ENCODE measurements at places on chromosomes 16 and 17.

DNA sequence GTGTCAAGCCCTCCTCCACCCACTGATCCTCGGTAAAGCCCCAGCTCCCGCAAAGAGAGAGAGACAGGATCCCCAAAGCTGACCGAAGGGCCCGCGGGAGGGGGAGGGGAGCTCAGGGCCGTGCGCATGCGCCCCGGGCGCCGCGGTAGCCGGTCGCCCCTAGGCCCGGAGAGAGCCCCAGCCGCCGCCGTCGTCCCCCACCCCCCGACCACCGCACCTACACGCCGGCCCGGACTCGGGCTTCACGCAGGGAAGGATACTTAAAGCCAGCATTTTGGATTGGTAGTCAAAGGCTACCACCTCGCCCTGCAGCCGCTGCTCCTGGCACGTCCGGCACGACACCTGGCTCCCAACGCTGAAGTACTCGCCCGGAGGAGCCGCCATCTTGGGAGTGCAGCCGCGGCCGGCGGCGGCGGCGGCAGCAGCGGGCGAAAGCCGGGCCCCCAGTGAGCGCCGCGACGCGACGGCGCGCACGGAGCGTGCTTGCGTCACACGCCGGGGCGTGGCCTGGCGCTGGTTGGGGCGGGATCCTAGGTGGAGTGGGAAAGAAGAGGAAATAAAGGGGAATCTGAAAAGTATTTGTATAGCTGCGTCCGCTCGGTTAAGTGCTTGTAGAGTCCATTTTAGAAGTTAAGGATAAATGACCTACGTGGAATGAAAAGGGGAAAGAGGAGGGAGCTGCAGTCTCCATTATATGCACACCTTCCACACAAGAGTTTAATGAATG lies at the start of gene LSM12:
TSS of gene LSM12 (minus strand) at position 468 of the 727 bp plus-strand sequence. CDS start at position 384, 84 bp downstream.
- DNase-seq, result peak; percentile 84

DNA sequence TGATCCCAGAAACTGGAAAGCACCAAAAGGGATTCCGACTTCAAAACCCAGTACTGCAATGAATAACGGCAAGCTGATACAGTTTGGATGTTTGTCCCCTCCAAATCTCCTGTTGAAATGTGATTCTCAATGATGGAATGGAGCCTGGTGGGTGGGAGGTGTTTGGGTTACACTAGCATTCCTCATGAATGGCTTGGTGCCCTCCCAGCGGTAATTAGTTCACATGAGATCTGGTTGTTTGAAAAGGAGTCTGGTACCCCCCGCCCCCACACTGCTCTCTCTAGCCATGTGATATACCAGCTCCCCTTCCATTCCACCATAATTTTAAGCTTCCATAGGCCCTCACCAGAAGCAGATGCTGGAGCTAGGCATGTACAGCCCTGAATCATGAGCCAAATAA lies 40.1 kb downstream of the RANBP10 start:
- DNase-seq, result no peak

DNA sequence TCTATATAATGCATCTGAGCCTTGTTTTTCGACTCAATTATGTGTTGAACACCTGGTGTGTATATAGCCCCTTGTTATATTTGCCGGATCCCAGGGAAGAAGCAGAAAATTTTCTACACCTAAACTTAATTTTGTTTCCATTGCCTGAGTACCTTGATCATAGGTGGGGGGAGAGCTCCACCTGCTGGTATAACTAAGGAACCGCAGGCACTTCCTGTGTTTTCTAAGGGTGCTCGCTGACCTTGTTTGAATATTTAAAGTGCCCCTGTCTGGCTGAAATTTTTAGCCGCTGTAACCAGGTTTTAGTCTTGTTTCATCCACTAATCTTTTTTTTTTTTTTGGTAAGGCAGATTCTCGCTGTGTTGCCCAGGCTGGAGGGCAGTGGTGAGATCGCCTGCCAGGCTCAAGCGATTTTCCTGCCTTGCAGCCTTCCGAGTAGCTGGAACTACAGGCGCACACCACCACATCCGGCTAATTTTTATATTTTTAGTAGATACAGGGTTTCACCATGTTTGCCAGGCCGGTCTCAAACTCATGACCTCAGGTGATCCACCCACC lies 6.5 kb upstream of the NUBP1 start:
- peak; percentile 41 for DNase-seq

DNA sequence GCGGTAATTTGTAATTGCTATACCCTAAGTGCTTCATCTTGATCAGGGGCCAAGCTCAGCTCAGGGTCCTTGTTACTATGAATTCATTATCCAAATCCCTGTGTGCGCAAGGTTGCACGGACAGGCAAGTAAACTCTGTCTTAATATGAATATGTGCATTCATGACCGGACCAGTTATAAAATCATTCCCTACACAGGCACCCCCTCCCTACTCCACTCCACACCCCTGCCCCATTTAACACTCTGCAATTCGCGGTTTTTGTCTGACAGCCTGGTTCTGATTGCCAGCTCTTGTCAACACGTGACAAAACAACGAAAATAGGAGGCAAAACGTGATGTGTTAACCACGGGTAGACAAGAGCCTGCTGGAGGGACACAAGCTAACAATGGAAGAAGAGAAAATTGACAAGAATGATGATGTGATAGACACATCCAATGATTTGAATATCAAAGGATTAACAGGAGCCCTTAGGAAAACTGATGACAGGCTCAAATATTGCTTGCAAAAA lies 76.5 kb downstream of the CACNG3 start:
- no peak for DNase-seq

- DNase-seq, result no peak
Observed at GRCh38 chr17:31843070-31843745, 15.8 kb downstream of the COPRS start.

DNA sequence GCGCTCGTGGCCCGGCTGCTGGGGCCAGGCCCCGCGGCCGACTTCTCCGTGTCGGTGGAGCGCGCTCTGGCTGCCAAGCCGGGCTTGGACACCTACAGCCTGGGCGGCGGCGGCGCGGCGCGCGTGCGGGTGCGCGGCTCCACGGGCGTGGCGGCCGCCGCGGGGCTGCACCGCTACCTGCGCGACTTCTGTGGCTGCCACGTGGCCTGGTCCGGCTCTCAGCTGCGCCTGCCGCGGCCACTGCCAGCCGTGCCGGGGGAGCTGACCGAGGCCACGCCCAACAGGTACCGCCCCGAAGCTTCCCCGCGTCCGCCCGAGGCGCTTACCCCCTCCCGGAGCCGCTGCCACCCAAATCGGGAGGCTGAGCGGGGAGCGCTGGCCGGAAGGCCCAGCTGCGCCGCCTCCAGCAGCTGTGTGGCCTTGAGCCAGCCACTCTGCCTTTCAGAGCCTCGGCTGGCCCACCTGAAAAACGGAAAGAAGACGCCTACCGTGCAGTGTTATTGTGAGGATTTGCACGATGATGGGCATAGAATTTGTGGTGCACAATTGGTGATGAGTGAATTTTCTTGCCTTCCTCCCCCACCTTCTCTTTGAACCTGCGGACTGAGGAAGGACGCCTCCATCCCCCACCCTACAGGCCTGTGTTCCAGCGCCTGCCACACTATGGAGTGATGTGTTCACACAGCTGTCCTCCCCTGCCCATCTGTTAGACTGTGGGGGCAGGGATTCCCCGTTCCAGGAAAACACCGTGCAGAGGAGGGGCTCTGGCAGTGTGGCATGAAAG lies 523 bp downstream of the NAGLU start:
- peak; percentile 66 for DNase-seq

DNA sequence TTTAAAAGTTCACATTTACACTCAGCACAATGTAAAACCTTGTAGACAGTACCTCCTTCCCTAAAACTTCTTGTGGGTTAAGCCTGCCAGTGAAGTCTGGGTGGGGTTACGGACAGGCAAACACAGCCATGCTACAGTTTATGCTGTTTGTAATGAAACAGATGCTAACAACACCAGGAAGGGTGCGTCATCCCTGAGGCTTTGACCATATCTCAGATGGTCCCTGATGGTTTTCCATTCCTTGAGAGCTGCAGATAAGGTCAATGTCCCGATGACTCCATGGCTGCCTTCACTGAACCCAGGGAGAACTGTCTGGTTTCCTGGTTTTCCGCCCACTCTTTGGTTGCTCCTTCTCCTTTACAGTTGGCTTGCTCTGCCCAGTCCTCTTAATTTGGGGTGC lies 29.1 kb downstream of the GAS7 start:
- DNase-seq, result no peak

DNA sequence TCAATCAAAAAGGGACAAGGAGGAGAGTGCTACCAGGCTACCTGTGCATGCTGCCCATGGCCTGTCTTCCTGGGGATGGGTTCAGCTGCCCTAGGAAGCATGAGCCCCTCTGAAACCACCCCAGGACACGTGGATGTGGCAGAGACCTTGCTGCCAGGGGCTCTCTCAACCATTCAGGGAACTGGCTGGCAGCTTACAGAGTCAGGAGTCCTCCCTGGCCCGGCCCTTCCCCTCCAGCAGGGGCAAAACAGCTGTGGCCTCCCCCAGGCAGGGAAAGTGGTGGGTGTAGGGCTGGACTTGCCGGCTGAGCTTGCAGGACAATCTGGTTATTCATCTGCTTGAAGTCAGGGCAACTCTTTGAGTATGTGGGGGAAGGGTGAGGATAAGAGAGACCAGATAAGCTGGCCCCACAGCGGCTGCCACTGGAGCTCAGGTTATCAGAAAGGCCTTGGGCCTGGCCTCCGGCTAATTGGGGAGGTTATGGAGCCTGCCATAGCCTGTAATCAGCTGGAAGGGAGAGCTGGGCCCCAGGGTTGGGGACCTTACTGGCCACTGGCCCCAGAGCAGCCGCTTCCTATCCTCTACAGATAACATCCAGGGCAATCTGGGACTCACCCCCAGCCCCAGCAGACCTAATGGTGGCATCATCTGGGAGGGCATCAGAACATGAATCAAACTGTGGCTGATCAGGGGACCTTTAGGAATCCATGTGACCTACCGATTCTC lies 5.6 kb upstream of the TBX2 start:
- no peak for DNase-seq

DNA sequence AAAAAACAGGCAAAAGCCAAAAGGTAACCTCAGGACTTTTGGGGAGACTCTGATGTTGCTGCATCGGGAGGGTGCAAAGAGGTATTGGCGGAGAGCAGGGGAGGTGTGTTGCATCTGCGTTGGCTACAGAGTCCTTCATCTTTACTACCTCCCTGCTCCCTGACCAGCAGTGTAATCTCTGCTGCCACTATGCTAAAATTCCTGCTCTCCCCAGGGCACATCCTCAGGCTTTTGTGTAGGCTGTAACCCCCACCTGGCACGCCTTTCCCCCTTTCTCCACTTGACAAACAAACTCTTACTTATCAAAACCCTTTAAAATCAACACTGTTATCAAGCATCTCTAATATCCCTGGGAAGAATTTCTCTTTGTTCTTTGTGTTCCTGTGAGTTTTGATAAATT lies 435.3 kb downstream of the HAPSTR1 start:
- no peak for DNase-seq

- DNase-seq, result no peak
Observed at GRCh38 chr17:945672-946071, 33.9 kb downstream of the NXN start.

- DNase-seq, result no peak
Observed at GRCh38 chr16:30416624-30417528, 9.5 kb downstream of the ZNF771 start.

DNA sequence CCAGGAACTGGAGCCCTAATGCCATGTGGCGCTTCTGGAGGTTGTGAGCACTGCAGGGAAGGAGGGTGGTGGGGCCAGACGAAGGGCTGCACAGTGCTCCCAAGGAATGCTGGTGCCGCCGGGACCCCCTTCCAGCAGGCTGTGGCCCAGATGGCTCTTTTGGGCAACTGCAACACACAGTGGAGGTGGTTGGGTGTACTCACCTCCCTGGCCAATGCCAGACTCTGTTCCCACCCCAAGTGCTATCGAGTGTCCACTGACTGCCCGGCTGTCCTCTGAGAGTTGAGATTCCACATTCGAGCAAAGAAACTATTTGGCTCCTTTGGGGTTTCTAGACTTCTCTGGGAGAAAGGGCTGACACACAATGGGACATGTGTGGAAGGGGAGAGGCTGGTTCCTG lies 167.9 kb downstream of the RGS9 start:
- DNase-seq, result no peak

GRCh38 chr17:48636177-48637018 lies 10.2 kb upstream of the HOXB9 start:
- DNase-seq, result peak; percentile 70

Data from activated CD4-positive, alpha-beta T cell treated with anti-CD3 and anti-CD28 coated beads for 24 hours (primary cell).